T-helper 2 cell treated with Interferon-gamma antibody and Interleukin-4, amounts not matched to agents 100 ng/mL and 5 ng/mL, for 36 hours (primary cell): ENCODE measurements at places on chromosomes 3 and 15. TPM values are rescaled to one million over a fixed set of nuclear protein-coding genes. Genes with fewer than 3 reads are reported as not detected.

The LRRIQ4 gene
- total RNA-seq: 0.16 TPM in 1 of 2 replicates, not detected in the other

The MCF2L2 gene
- 4.3 and 5.5 TPM in 2 replicates for total RNA-seq

The P2RY14 gene
- total RNA-seq: 0.48 and 0.57 TPM in 2 replicates

The CYP1A2 gene
- not detected in 2 replicates for total RNA-seq

The TNK2 gene
- total RNA-seq: 118 and 126 TPM in 2 replicates

The TEX55 gene
- total RNA-seq: not detected in 2 replicates

The ACKR2 gene
- 1.00 and 1.3 TPM in 2 replicates for total RNA-seq

The TRIM69 gene
- 55.7 and 66.2 TPM in 2 replicates for total RNA-seq

The COMMD4 gene
- total RNA-seq: 80.8 and 82.6 TPM in 2 replicates

The ADAM10 gene
- 166 and 168 TPM in 2 replicates for total RNA-seq

The TPRG1 gene
- total RNA-seq: 27.6 and 29.5 TPM in 2 replicates

The MOBP gene
- 0.05 TPM in 1 of 2 replicates, not detected in the other for total RNA-seq

The RLBP1 gene
- not detected in 2 replicates for total RNA-seq

The ATP10A gene
- total RNA-seq: 55.7 and 60.2 TPM in 2 replicates

The SYNPR gene
- not detected in 2 replicates for total RNA-seq

The CLDN18 gene
- total RNA-seq: not detected in 2 replicates

The SCAANT1 gene
- not detected in 2 replicates for total RNA-seq

The EPHA6 gene
- 0.07 TPM in 1 of 2 replicates, not detected in the other for total RNA-seq

The SERPINI2 gene
- not detected in 2 replicates for total RNA-seq

The KNG1 gene
- total RNA-seq: not detected in 2 replicates
